ENCODE measurements at places on chromosomes 7 and 10.

DNA sequence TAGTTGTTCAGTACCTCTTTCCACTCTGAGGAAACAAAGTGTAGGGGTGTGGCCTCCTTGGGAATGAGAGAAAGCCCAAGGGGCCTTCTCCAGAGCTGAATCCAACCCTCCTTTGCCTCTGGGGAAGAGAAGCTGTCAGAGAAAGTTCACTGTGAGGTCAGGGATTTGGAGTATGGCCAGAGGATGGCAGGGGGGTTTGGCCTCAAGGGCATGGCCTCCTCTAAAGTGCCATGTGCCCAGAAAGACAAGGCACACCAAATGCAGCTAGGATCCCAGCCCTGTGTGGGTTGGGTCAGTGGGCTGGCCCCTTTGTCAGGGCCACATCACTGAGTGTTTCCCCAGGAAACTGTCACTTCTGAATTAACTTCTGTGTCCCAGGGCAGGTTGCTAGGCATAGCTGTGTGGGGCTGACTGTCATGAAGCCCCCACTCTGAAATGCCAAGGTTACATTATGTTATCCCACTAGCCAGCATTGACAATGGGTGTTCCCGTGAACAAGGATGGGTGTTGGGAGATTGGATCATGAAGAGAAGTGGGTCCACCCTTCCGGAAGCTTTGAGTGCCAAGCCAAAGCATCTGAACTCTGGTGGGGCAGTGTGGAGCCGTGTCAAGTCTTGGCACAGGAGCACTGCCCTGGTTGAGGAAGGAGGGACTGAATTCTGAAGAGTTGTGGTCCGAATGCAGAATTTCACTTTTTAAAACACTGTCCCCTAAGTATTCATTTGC lies 123.3 kb downstream of the ZMIZ1 start:
- no peak for DNase-seq

DNA sequence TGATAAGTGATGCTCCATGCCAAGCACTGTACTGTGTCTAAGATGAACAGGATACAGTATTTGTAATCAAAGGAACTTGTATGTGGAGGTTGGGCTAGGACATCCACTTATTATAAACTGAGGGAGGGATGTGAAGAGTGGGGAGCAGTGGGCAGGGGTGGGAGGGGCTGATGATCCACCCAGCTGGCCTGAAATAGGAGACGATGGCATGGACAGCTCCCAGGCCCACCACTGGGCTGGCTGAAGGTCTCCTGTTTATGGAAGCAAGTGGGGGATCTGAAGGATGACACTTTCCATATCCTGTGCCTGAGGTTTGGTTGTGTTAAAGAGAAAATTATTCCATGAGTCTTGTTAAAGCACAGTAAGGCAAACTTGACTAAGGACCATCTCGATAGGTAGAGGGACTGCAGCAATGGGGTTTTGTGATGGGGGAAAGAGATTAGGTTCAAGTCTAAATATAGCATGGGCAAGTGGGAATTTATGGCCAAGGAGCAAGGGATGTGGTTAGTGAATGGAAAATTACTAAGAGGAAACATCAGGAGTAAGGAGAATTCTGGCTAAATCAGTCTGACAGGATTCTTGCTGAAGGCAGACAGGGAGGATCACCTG lies 124.6 kb downstream of the CCNY start:
- DNase-seq = no peak

DNA sequence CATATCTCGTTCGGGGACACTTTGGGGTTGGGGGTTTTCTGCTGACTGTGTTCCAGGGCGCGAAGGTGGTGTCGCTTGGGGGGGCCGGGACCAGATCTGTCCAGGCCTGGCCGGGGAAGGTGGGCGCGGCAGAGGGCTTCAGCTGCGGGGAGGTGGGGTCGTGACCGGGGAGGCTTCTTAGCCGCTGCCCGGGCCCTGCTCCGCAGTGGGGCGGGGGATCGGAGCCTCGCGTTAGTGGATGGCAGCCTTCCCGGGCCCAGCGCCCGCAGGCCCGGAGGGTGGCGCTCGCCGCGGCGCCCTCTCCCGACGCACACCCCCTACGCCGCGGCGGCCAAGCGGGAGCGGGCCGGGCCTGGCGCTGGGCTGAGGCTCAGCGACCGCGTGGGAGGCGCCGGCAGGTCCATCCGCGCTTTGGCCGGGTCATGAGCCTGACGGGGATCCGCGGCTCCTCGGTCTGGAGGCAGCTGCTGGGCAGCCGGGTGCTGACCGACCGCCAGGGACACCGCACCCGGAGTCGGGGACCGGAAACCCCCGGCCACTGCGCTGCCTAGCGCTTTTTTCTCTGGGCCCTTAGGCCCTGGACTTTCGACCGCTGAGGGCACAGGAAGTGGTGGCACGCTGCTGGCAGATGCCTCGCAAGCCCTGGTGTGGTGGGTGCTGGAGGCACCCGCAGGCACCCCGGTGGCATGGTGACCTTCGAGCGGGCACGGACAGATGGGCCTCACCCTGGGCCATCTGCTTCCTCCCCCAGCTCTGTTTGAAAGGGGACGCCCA lies 1.2 kb downstream of the AGAP3 start:
- DNase-seq = no peak

- no peak for DNase-seq
These were observed 48.0 kb upstream of the AQP1 start for GRCh38 chr7:30863706-30864035.

- no peak for DNase-seq
These were observed 74.7 kb upstream of the PPP2R2D start for GRCh38 chr10:131825960-131826650.

DNA sequence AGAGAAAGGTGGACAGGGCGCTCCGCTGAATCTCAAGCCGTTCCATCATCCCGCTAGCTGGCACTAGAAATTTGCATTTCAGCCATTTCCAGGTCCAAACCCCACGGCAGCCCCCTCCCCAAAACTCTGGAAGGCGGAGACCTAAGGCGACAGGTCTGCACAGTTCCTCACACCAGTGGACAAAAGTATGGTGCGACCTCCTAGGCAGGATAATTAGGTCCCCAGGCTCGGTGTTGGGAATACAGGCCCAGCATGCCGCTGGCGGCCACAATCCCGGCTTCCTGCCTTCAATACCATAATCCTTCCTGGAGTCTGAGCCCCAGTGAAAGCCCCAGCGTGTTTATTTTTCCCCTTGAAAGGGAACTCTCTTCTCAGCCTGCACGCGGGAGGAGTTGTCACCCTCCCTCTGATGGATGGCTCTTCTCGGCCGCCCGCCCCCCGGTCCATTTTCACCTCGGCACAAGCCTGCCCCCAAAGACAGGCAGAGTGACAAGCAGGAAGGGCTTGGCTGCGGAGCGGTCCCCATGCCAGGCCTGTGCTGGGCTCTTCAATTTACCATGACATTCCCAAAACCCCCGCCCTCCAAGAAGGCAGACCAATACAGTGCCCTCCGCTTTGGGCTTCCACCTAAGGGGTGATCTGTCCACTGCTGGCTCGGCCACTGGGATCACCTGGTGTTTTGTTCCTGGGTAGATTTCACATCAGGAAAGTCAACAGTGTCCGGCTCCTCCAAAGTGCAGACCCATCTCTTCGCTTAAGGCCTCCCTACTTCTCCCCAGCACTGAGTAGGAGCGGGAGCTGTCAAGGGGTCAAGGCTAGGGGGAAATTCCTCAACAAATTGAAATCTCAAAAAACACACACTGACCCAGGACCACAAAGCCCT lies 2.2 kb downstream of the FGFR2 start:
- no peak for DNase-seq

DNA sequence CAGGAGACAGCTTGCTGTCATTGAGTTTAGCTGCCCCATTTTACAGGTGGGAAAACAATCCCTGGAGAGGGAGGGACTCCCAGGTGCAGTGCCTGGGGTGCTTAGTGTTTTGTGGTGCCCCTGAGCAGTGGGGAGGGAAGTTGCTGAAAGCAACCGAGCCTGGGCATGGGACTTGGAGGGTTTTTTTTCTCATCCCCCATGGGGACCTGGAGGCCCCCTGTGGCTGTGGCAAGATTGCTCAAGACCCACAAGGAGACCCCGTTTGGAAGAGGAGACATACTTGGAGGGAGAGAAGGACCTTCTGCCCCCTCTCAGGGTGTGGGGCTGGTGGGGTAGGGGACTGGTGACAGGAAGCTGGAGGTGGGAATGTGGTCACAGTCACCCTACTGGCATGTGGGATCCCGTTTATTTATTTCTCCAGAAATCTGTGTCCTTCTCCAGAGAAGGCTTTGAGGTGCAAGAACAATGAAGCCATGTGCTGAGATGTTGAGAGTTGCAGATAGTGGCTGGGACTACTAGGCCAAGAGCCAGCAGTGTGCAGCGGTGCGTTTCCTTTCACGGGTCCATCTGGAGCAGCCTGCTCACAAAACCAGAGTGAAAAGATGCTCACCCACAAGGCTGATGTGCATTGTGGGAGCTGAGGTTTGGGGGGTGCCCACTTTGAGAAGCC lies 21.5 kb downstream of the ZMIZ1 start:
- no peak for DNase-seq

GRCh38 chr10:16297642-16298041 lies 139.2 kb upstream of the PTER start:
- no peak for DNase-seq

DNA sequence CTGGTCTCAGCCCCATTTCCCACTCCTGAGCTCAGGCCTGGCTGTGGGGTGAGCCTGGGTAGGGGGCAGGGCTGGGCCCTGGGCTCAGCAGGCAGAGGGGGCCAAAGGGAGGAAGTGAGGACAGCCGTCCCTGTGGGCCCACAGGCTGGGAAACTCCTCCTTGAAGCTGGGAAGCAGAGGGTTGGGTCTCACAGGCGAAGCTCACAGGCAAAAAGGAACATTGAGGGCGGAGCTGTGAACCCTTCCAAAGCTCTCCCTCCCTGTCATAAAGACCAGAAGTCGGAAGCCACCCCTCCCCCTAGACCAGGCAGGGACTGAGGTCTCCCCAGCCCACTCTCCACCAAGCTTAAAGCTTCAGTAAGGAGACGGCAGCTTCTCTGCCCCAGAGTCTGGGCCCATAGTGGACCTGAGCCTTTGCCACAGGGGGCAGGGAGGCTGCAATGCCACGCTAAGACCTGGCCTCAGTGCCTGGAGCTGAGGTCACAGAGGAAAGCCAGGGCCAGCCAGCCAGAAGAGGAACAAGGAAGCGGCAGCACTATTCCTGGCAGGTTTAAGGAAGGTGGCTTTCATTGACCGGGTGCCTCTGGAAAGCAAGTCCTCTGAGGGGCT lies 1.0 kb upstream of the KCP start:
- DNase-seq = no peak
